Stimulated activated CD8-positive, alpha-beta memory T cell treated with anti-CD3 and anti-CD28 coated beads, Interleukin-2, amount 100 ng/mL, for 1 hour (primary cell): ENCODE measurements at places on chromosomes 4 and X.
A peak's percentile ranks its signal among the peaks of the same experiment; 100 is the strongest.

GRCh38 chr4:79964400-79965211, 108.4 kb downstream of the ANTXR2 start:
- DNase-seq, result no peak

DNA sequence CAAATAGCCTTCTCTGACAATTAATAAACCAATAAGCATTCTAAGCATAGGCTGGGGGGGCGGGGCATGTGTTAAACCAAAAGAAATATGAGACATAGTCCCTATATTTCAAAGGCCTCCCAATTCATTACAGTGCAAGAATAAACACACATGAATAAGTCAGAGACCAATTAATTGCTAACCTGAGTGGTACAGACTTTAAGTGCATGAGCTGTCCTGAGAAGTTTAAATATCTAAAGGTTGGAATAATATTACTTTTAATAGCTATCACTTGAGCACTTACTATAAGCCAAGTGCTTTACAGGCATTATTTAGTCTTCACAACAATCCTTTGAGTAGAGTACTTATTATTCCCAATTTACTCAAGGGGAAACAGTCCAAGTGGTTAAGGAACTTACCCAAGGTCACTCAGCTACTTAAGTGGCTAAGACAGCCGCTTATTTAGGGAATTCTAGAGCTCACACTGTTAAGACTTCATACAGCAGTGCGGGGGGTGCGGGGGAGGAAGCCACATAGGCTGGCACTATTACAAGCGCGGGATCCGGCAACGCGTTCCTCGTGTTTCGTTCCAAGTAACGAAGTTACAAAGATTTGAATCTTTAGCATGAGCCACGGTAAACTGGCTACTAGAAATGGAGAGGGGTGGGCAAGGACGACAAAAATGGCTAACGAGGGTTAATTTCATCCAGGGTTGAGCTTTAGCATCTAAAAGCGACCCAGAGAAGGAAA, 1.4 kb downstream of the THOC2 start:
- no peak for DNase-seq

DNA sequence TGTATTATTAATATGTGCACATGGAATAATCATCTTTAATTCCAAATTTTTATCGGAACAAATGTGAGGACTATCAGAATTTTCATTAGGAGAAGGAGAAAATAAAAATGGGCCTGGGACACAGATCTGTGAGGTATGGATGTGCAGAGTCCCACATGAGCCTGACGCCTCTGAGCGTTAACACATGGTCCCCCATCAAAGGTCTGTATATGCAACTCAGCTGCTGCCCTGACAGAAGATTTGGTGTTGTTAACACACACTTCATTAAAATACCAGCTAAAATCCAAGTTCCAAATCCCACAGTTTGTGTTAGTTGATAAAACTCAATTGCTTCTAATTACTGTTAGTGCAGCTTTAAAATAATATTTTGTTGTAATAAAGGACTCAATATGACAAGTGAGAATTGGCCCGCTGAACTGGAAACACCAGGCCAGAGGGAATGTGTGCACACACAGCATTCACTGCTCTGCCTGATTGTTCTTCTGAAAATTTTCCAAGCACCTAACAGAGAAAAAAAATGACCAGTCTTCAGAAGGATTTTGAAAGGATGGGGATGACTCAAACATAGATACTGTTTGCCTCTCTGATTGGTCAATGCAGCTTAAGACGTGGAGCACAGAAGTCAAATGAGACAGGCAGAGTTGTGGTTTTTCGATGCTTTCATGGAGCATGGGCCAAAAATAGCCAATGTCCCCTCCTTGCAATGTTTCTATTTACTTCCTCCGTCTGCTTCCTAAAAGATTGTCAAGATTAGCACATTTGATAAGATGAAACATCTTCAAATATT, 266.6 kb downstream of the NKX6-1 start:
- DNase-seq, result no peak

DNA sequence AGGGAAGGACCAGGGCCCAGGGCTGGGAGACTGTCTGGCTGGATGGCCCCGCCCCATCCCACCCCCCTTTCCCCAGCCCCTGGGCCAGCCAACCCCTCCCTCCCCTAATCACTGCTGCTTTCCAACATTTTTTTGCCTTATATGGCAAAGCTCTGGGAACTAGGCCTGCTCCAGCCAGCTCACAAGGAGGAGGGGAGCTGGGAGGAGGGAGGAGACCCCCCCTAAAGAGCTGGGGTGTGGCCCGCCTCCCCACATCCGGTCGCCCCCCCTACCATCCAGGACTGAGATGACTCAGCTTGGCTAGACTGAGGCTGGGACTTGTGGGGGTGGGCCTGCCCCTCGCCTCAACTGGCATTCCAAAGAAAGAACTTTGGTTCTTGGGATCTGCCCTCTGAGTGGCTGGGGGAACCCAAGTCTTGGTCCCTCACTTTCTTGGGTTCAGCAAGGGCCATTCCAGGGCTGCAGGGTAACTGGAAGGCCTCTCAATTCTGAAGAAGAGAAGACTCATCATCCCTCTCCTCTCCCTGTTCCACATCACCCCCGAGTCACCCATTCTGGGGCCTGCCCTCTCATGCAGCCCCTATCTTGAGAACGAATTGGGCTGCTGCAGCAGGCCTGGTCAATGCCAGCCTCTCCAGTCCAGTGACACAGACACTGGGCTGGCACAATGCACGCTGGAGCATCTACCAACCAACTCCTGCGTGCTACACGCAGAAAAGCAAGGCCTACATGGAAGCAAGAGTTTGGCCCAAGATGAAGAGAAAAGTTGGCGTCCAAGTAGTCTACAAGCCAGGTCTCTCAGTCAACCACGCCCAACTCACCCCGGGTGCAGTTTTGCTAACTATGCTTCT, 4.8 kb downstream of the FLNA start:
- peak; percentile 53 for DNase-seq

GRCh38 chr4:59540311-59540710, 1659.8 kb upstream of the ADGRL3 start:
- DNase-seq, result no peak
